ENCODE measurements at places on chromosomes 5 and 9. TPM values are rescaled to one million over a fixed set of nuclear protein-coding genes. Genes with fewer than 3 reads are reported as not detected.
A peak's percentile ranks its signal among the peaks of the same experiment; 100 is the strongest.

- H3K27ac ChIP-seq: no peak overlapping the region
- DNase-seq: no peak
- no peaks in the 10 kb centered on the region for H3K4me1 ChIP-seq
- H3K36me3 ChIP-seq: no peaks in the 10 kb centered on the region
Measured at GRCh38 chr9:70519912-70520724, 105.7 kb upstream of the KLF9 start.

DNA sequence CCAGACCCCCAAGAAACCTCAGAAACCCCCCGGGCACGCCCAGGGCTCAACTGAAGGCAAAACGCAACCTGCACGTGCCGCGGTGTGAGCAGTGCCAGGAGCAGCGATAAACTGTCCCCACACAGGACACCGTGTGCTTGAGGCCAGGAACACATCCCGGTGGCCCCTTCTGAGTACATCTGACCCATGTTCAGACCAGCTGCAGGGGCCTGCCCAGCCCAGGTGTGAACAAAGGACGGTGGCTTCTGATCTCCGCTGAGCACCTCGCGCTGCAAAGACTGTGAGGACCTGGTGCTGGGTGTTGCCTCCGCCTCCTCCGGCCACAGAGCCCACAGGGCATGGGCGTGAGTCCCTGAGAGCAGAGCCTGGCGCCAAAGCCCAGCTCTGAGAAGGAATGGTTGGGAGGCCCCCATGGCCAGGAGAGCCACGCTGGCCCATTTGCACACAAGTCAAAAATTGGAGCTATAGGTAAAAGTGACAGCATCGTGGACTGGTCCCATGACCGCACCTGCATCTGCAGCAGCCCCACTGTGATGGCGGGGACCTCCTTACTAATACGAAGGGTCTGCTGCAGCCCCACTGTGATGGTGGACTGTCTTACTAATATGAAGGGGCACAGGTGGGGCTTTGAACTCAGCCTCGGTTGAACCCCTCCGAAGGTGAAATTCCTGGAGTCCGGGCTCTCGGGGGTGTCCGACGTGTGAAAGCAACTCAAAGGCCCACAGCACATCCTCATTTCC, 31.5 kb downstream of the NDUFS6 start:
- H3K27me3 ChIP-seq: peaks cover 3% of the 10 kb centered on the region
- no peak overlapping the region for H3K4me3 ChIP-seq
- no peaks in the 10 kb centered on the region for H3K4me1 ChIP-seq
- no peak for DNase-seq
- no peak overlapping the region for H3K27ac ChIP-seq
- H3K36me3 ChIP-seq: no peaks in the 10 kb centered on the region

- DNase-seq: no peak
- no peaks in the 10 kb centered on the region for H3K27me3 ChIP-seq
- peaks cover 4% of the 10 kb centered on the region for H3K4me1 ChIP-seq
- H3K36me3 ChIP-seq: peaks cover 22% of the 10 kb centered on the region
- no peak overlapping the region for H3K4me3 ChIP-seq
- H3K27ac ChIP-seq: no peak overlapping the region
Measured at GRCh38 chr9:70318002-70318401, 59.2 kb downstream of the SMC5 start.

GRCh38 chr9:37371565-37372464, 50.7 kb upstream of the GRHPR start:
- H3K4me1 ChIP-seq: peaks cover 12% of the 10 kb centered on the region
- H3K27me3 ChIP-seq: no peaks in the 10 kb centered on the region
- H3K4me3 ChIP-seq: no peak overlapping the region
- peak overlapping the region; percentile 2 for H3K27ac ChIP-seq

- H3K4me3 ChIP-seq: no peak overlapping the region
- H3K27me3 ChIP-seq: no peaks in the 10 kb centered on the region
- no peaks in the 10 kb centered on the region for H3K4me1 ChIP-seq
- no peaks in the 10 kb centered on the region for H3K36me3 ChIP-seq
- no peak overlapping the region for H3K27ac ChIP-seq
- peak; percentile 6 for DNase-seq
Measured at GRCh38 chr9:80175286-80176150, 603.8 kb downstream of the TLE4 start.

- H3K36me3 ChIP-seq: no peaks in the 10 kb centered on the region
- no peaks in the 10 kb centered on the region for H3K27me3 ChIP-seq
- H3K4me3 ChIP-seq: no peak overlapping the region
- DNase-seq: no peak
Measured at GRCh38 chr9:134861595-134862334, 18.8 kb upstream of the FCN2 start.

GRCh38 chr9:19161257-19162025, 34.1 kb upstream of the PLIN2 start:
- H3K36me3 ChIP-seq: no peaks in the 10 kb centered on the region
- DNase-seq: peak; percentile 94
- no peak overlapping the region for H3K4me3 ChIP-seq
- H3K4me1 ChIP-seq: no peaks in the 10 kb centered on the region
- no peak overlapping the region for H3K27ac ChIP-seq

DNA sequence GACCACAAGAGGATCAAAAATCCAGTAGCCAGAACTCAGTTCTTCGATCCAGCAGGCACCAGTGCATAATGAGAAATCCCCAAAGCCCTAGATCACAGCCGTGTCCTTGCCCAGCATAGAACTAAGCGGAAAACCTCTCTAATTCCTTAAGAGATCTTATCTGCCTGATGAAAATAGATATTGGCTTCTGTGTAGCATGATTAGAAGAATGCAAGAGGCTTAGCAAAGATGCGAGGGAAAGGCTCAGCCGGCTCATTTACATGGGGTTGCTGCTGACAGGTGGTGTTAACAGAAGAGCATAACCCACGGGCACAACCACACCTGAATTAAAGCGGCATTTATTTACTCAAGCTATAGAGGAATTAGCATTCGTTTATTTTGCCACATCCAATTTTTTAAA, 400.0 kb upstream of the ADAMTS16 start:
- no peaks in the 10 kb centered on the region for H3K27me3 ChIP-seq
- H3K27ac ChIP-seq: no peak overlapping the region
- H3K36me3 ChIP-seq: no peaks in the 10 kb centered on the region
- no peak for DNase-seq

- DNase-seq: no peak
- no peaks in the 10 kb centered on the region for H3K27me3 ChIP-seq
- no peak overlapping the region for H3K27ac ChIP-seq
- H3K4me3 ChIP-seq: no peak overlapping the region
Measured at GRCh38 chr9:137752426-137752825, 125.2 kb upstream of the CACNA1B start.

- no peak overlapping the region for H3K27ac ChIP-seq
- no peaks in the 10 kb centered on the region for H3K27me3 ChIP-seq
- H3K4me3 ChIP-seq: no peak overlapping the region
- H3K36me3 ChIP-seq: no peaks in the 10 kb centered on the region
- peaks cover 36% of the 10 kb centered on the region for H3K4me1 ChIP-seq
Measured at GRCh38 chr5:150593996-150594395, 46.5 kb upstream of the SYNPO start.

DNA sequence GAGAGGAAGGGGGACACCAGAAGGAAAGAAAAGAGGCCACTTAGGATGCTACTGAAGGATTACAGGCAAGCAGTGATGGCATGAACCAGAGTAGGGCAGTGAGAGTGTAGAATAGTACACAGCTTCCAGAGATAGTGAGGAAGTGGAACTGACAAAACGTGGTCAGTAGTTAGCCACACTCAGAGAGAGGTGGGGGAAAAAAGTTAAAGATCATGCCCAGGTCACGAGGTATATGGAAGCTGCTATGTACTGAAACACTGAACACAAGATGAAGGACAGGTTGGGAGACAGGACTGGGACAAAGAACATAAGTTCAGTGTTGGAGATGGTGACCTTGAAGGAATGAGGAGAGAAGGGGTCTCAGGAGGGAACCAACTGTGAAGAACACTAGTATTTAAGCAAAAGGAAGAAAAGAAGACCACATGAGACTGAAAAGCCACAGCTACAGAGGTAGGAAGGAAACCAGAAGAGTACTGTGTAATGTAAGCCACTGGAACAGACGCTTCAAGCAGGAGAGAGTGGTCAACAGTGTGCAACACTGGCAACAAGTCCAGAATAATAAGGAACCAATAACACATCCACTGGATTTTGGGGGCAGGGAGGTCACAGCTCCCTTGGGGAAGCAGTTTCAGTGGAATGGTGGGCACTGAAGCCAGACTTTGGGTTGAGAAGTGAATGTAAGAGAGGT, 45.5 kb downstream of the ELL2 start:
- H3K27ac ChIP-seq: no peak overlapping the region
- H3K27me3 ChIP-seq: no peaks in the 10 kb centered on the region
- H3K4me3 ChIP-seq: no peak overlapping the region
- no peak for DNase-seq
- peaks cover 16% of the 10 kb centered on the region for H3K36me3 ChIP-seq

Gene PLCXD3
- 0.55 TPM for total RNA-seq

Gene NUDCD2
- total RNA-seq: 15.7 TPM

Gene SIT1
- total RNA-seq: not detected

Gene ARL10
- 14.3 TPM for total RNA-seq

Gene PCDHB7
- 1.0 TPM for total RNA-seq

All from astrocyte (in vitro differentiated cells and primary cell).